ENCODE measurements at places on chromosomes 1 and 21.

- no peak for DNase-seq
These were observed 267.7 kb downstream of the PTBP2 start for GRCh38 chr1:96989302-96989701.

DNA sequence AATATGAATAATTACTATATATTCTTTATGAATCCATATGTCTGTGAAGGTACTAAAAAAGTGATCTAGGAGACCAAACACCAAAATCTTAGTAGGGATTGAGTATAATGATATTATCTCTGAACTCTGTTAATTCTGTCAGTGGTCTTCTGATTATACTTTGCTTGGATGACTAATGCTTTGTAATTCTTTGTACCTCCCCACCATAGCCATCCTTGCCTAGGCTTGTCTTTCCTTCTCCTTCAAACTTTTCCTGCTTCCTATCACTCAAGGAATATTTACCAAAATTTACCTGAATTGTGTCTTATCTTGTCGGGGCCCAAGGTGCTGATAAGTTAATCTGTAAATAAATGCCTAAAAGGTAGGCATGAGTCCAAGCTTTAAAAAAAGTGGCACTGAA is 845 bp upstream of the RGS5 start:
- DNase-seq = no peak

- no peak for DNase-seq
These were observed 72.8 kb upstream of the EFHD2 start for GRCh38 chr1:15336866-15337265.

- DNase-seq = no peak
These were observed 319.4 kb downstream of the PTBP2 start for GRCh38 chr1:97041026-97041425.

All from activated T-cell treated with anti-CD3 and anti-CD28 coated beads, Interleukin-2, amount 50 U/mL, for 1 hour (primary cell).